ENCODE measurements at places on chromosomes 3 and 15.

GRCh38 chr3:40585381-40586016, 60.7 kb downstream of the ZNF621 start:
- no peak for DNase-seq

- no peak for DNase-seq
Measured at GRCh38 chr3:180433152-180433551, 168.8 kb upstream of the TTC14 start.

- no peak for DNase-seq
Measured at GRCh38 chr3:23808525-23808924, 2.8 kb downstream of the UBE2E1 start.

DNA sequence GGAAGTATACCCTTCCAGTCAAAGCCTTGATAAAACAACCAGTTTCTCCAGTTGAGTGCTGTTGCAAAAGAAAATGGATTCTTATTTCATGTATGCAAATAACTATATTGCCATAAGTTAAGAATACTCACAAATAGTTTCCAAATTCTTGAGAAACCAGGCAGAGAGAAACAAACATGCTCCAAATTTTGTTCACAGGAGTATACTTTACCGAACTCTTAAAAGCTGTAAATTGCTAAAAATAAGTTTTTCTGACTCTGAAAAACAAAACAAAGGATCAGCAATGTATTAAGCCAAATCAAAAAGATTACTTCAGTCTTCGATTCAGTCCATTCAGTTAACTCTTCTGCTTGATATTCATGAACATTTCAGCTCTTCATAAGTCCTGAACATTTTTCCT, 646.5 kb downstream of the MCTP2 start:
- no peak for DNase-seq

- DNase-seq = no peak
Measured at GRCh38 chr3:40020689-40021088, 211.3 kb downstream of the MYRIP start.

GRCh38 chr3:186784820-186785494, 1.6 kb downstream of the EIF4A2 start:
- DNase-seq = no peak

DNA sequence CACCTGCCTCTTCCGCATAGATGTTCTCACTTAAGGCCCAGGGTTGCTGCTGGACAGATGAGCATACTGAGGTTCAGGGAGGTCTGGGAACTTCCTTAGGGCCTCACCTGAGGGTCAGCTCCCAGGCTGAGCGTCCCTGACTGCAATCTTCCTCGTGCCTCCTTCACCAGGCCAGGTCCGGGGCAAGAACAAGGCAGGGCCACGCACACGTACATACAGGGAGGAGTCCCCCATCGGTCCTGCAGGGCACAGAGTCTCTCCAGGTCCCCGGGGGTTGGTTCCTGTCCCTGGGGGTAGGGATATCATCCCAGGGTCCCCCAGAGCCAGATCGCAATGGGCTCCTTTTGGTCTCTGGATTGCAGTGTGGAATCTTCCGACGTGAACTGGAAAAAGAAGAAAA, 130.1 kb downstream of the LRRK1 start:
- no peak for DNase-seq

DNA sequence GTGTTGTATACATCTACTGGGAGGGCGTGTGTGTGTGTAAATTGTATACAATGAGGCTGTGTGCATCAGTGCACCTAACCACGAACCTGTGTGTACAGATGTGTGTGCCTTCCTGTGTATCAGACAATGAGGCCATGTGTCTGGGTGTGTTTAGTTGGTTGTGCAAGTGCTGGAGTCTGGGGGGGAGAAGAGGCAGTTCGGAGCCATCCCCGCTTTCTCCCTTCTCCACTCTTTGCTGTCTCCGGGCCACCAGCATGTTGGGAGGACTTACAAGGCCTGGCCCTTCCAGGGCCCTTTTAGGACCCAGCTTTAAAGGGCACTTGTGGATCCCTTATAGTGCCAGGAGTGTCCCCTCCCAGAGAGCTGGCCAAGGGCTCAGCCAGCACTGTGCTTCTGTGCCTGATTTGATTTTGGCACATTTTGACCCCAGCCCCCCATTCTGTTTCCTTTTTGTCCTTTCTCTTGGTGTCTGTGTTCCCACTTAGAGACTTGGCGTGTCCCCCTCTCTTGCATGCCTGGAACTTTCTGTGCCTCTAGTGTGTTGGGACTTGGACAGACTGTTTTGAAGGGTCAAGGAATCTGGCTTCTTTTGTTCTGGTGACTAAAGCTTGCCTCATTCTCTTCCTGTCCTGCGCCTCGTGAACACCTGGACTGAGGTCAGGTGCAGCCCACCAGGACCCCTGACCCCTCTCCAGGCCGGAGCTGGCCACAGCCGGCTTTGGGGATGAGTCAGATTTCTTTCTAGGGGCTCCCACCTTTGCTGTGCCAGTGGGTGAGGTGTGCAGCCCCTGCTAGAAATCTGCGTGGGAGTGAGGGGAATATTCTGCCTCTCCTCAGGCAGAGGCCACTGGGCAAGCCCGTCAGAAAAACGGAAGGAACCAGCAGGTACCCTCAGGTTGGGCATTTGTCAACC, 1.5 kb downstream of the CTDSPL start:
- DNase-seq = peak; percentile 30

DNA sequence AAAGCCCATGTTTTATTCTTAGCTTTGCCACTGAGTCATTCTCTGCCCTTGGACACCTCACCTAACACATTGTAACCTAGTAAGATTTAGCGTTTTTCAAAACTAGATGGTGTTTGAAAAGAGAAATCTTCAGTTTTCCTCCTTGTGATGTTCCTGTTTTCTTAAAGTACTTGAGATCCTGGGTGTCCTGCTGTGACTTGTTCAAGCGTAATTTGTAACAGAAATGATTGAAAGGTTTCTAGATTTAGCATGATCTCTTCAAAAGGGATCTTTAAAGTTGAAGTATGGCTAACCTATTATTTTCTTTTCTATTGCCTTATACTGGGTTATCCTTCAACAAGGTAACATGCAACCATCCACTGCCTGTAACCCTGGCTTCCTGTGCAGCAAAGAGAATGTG, 32.6 kb upstream of the SPATA16 start:
- DNase-seq = no peak

DNA sequence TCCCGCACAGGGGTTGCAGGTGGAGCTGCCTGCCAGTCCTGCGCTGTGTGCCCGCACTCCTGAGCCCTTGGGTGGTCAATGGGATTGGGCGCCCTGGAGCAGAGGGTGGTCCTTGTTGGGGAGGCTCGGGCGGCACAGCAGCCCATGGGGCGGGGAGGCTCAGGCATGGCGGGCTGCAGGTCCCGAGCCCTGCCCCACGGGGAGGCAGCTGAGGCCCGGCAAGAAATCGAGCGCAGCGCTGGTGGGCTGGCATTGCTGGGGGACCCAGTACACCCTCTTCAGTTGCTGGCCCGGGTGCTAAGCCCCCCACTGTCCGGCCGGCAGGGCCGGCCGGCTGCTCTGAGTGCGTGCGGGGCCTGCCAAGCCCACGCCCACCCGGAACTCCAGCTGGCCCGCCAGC, 27.9 kb downstream of the NCK1 start:
- DNase-seq = no peak

GRCh38 chr3:114698146-114699105, 404.6 kb downstream of the TIGIT start:
- no peak for DNase-seq

DNA sequence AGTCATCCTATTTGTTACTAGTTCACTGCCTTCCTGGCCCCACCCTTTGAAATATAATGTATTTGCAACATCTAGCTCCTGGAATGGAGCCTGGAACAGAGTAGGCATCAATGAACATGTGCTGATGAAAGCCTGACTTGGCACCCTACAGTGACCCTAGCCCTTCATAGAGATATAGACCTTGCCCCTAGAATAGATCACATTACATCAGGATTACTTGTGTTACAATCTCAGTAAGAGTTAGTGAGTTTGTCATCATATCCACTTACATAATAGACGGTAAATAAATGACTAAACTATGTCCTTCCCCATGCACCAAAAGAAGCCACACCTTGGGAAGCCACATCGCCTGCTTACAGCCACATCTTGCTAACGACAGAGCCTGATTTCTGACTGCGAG, 110.5 kb upstream of the WNT5A start:
- DNase-seq = no peak

- peak; percentile 55 for DNase-seq
Measured at GRCh38 chr3:112333002-112333380, at the start of gene CD200. TSS of gene CD200 (plus strand) at chr3:112333156. CDS start at chr3:112333213, 57 bp downstream.

- no peak for DNase-seq
Measured at GRCh38 chr15:60400944-60401343, 3.2 kb upstream of the ANXA2 start.

DNA sequence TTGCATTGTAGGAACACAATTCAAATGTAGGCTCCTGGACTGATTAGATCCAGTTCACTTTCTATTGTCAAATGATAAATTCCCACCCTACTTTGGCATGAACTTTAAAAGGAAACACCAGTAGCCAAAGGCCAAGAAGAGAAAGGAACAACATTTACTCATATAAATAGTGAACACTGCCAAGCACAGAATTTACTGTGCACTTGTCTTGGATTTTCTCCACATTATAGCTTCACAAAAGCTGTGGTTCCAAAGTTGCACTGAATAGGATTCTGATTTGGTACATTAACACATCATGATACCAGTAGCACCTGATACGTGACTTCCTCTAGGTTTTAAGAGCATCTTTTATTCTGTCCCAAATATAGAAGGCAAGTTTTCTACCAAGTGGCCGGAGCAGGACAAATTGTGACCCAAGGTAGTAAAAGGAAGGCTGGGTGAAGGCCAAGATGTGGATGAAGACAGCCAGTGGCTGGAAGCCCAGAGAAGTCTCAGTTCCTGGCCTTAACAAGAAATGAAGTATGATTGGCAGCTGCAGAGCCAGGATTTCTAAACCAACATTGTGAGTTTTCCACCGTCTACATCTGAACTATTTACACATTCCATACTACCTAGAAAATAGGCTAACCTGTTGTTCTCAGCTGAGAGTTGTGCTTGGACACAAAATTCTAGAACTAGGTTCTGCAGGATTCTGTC, 206.7 kb downstream of the THRB start:
- no peak for DNase-seq

- DNase-seq = peak; percentile 12
Measured at GRCh38 chr3:63251499-63251898, 26.6 kb upstream of the SYNPR start.

- DNase-seq = no peak
Measured at GRCh38 chr15:66884661-66885237, 180.7 kb upstream of the SMAD3 start.

DNA sequence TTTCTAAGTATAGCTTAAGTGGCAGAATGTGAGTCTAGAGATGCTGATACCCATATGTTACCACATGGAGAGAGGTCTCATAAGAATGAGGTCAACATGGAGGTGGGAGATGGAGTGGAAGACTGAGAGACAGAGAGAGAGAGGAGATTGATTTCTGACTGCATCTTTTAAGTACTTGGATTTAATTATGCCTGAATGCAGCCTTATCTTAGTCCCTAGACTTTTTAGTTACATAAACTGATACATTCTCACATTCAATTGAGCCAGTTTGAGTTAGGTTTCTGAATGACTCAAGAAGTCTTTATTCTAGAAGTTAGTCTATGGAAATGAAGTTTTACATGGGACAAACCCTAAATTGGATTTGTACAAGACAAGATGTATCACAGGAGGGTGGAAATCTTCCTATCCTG, 58.5 kb upstream of the TNFSF10 start:
- DNase-seq = no peak

DNA sequence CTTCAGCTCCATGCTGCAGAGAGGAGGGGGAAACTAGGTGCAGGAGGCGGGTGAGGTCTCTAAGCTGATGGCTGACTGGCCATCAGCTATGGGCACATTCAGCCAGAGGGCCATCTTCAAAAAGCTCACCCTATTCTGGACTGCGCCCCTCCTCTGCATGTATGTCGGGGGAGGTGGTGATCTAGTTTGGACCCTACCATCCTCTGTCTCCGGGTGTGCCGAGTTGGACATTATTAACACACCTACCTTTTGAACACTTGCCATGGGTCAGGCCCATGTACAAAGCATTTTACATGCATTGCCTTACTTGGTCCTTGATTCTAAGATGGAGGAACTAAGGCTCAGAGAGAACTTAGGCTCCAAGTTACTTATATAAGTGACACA, 1.4 kb downstream of the NISCH start:
- DNase-seq = no peak

- DNase-seq = peak; percentile 8
Measured at GRCh38 chr15:75532413-75533250, 46.5 kb downstream of the PTPN9 start.

GRCh38 chr3:46690798-46691197, 2.7 kb downstream of the ALS2CL start:
- no peak for DNase-seq

- no peak for DNase-seq
Measured at GRCh38 chr15:26015516-26016075, 152.5 kb upstream of the ATP10A start.

DNA sequence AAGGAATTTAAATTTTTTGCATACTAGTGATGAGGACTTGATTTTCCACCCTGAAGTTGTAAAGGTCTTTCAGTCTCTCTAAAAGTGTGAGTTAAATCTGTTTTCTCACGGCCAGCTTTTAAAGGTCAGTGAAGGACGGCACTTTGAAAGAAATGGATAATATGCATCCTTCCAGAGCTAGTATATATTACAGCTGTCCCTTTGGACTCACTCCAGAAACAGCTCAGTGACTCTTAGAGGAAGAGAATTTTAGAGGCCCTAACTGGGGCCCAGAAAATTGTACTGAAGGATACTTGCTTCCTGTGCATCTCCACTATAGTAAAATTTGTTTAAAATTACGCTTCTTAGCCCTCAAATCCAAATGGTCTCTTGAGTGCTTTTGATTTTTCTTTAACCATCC, 41.6 kb downstream of the PIK3CA start:
- peak; percentile 57 for DNase-seq

GRCh38 chr3:46558184-46559043, 7.7 kb downstream of the LRRC2 start:
- DNase-seq = peak; percentile 81

DNA sequence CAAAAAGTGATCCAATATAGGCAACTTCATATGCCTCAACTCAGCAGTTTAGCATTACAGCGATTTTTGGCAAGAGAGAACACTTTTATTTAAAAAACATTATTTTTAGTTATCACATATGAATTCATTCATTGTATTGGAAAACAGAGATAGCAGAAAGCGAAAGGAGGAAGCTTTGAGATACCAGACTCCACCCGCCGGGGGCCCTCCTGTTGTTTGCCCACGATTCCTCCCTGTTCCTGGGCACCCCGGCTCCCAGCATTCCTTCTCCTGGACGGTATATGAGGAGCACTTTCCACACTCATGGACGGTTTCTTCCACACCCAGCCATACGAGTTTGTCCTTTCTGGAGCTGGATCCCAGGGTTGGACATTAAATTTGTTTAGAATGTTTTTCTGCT, 18.2 kb downstream of the APBA2 start:
- no peak for DNase-seq

Measured in NCI-H69 (cell line).